ENCODE measurements at places on chromosomes 5 and 9.

DNA sequence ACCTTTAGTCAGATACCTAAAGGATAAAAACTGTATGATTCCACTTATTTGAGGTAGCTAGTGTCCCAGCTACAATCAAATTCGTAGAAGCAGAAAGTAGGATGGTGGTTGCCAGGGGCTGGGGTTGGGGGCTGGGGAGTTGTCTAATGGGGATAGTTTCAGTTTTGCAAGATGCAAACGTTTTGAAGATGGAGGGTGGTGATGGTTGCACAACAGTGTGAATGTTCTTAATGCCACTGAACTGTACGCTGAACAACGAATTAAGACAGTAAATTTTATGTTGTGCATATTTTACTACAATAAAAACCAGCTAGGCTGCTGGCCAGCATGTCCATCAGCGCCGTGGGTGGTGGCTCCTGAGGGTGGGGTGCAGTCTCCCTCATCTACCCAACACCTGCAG lies 137.8 kb downstream of the GADD45G start:
- no peak for DNase-seq

- no peak for DNase-seq
Observed at GRCh38 chr5:37533851-37534250, 154.7 kb downstream of the WDR70 start.

GRCh38 chr5:177393206-177393765 lies 7.2 kb downstream of the PFN3 start:
- DNase-seq, result no peak

- no peak for DNase-seq
Observed at GRCh38 chr5:65555287-65555686, 7.7 kb downstream of the CENPK start.

GRCh38 chr5:173518856-173519255 lies 97.6 kb downstream of the BOD1 start:
- no peak for DNase-seq

DNA sequence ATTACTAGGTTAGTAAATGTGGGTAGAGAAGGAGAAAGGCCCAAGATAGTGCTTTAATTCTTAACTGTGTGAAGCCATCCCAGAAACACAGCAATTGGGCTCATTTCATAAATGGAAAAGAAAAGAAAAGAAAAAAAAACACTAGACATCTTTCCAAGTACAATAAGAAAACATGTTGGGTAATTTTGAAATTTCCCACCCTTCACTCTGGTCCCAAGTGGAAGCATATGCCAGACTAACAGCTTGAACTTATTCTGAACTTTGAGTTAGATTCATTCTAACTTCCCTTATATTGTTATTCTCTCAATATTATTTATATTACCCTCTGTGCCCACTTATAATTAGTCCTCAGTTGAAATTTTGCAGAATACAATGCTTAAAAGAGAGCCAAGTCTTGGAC lies 113.4 kb upstream of the GHR start:
- no peak for DNase-seq

DNA sequence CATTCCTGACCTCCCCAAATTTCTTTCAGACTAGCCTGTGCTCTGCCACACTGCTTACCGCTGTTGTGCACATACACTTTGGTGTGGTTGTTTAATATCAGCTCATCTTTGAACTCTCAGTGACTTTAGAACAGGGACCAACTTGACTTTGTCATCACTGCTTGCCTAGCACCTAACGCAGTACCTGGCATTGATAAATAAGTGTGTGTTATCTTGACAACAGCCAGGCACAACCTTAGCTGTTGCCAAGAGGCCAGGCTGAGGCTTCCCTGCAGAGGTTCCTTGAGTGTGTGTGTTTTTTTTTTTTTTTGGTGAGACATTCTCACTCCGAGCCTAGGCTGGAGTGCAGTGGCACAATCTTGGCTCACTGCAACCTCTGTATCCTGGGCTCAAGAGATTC lies 41.0 kb upstream of the SLC28A3 start:
- DNase-seq, result no peak

GRCh38 chr5:108060340-108060739 lies 321.6 kb downstream of the FBXL17 start:
- no peak for DNase-seq

- no peak for DNase-seq
Observed at GRCh38 chr9:91781906-91782305, 168.1 kb downstream of the ROR2 start.

GRCh38 chr9:136902259-136902821 lies 16.0 kb downstream of the TRAF2 start:
- no peak for DNase-seq

- DNase-seq, result no peak
Observed at GRCh38 chr9:130053504-130054324, at the start of gene GPR107. Gene GPR107, plus strand, starts transcription at chr9:130053906. Its CDS starts 27 bp downstream, at chr9:130053933.

GRCh38 chr5:84393969-84394368 lies 9.3 kb upstream of the EDIL3 start:
- DNase-seq, result no peak

GRCh38 chr5:25863811-25864210 lies 1174.6 kb downstream of the CDH9 start:
- DNase-seq, result no peak

DNA sequence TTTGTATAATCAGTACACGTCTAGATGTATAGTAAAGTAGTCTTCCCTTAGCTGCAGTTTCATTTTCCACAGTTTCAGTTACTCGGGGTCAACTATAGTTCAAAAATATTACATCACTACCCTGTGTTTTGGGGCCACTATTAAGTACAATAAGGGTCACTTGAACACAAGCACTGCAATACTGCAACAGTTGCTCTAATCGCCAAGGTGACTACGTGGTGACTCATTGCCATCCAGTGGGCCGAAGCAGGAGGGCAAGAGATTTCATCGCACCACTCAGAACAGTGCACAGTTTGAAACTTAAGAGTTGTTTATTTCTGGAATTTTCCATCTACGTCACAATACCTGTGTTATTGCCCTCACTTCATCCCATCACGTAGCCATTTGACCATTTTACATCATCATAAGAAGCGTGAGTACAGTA lies at the start of gene ARL14EPL:
ARL14EPL (plus strand) TSS at position 379 of the 424 bp plus-strand sequence. CDS start 18,994 bp downstream, outside the sequence.
- DNase-seq, result peak; percentile 14

DNA sequence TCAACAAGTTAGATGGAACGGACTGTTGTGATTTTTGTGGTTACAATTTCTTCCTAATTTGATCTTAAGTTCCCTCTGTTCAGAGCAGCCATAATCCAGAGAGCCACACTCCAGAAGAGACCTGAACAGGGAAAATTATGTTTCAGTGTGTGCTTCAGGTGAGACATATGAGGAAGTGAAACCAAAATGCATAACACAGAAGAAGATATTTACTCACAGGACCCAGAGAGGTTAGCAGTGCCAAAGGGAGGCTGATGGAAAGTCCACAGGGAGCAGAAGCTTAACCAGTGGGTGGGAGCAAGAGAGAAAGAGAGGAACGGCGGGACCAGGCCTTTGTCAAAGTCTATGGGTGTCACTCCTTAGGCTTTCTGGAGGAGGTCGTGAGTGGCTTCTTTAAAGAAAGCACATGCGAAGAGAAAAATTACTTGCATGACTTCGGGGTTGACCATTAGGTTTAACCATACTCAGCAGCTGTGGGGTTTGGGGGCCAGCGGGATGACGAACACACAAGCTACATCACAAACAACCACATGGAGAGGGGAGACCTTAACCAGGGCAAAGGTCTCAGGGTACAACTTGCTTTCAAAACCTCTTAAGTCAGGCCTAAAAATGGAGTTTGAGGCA lies 141.4 kb downstream of the MED10 start:
- DNase-seq, result no peak

DNA sequence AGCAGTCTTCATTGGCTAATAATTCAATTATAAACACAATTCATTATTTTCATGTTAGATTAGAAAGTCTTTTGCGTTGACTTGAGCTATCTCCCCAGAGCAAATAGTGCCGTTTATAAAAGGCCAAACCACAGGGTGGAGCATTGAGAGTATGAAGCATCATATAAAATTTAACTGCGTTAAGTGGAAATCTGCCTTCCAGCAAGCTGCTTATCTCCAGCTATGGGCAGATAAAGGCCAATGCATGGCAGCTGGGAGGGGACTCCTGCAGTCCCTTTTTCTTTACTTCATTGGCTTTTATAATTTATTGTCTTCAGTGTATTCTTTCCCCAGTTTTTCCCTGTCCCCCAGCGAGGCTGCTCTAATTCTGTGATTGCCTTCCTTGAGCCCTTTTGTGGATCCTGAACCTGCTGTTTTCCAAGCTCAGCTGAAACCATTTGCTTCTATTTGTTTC lies 113.7 kb downstream of the TMEM232 start:
- DNase-seq, result no peak

GRCh38 chr5:111513131-111513520 lies 791 bp upstream of the STARD4 start:
- no peak for DNase-seq

DNA sequence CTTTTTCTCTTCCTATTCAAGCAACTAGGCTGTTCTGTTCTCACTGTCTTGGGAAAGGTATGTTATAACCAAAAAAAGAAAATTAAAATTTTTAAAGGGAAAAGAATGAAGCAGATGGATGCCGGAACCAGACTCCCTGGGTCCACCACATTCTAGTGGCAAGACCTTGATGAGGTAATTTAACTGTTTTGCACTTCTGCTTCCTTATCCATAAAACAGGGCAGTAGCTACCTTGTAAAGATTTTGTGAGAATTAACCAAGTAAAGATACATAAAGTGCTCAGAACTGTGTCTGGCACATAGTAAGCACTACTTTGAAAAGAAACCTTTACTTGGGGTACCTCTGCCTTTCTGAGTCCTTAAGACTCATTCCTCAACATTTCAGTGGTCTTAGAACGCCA lies 17.0 kb downstream of the EPB41L4B start:
- no peak for DNase-seq

GRCh38 chr9:127539982-127540663 lies 72.0 kb upstream of the STXBP1 start:
- no peak for DNase-seq

GRCh38 chr5:145723516-145723915 lies 111.6 kb downstream of the PRELID2 start:
- DNase-seq, result no peak

- no peak for DNase-seq
Observed at GRCh38 chr9:129587487-129588262, 33.2 kb downstream of the C9orf50 start.

DNA sequence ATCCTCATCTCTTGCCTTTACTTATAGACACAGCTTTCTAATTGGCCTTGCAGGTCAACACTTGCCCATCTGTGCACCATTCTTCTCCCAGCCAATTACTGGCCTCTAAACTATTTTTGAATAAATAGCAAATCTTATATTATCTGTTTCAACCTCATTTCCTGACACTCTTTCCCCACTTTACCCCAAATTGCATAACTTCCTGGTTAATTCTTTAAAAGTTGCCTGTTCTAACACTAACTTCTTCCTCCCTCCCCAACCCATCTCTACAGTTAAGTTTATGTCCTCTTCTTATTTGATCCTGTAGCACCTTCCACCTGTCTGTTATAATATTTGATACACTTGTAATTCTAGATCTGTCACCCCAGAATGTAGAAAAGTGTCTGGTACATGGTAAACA lies 372.1 kb downstream of the PDE4D start:
- DNase-seq, result no peak

DNA sequence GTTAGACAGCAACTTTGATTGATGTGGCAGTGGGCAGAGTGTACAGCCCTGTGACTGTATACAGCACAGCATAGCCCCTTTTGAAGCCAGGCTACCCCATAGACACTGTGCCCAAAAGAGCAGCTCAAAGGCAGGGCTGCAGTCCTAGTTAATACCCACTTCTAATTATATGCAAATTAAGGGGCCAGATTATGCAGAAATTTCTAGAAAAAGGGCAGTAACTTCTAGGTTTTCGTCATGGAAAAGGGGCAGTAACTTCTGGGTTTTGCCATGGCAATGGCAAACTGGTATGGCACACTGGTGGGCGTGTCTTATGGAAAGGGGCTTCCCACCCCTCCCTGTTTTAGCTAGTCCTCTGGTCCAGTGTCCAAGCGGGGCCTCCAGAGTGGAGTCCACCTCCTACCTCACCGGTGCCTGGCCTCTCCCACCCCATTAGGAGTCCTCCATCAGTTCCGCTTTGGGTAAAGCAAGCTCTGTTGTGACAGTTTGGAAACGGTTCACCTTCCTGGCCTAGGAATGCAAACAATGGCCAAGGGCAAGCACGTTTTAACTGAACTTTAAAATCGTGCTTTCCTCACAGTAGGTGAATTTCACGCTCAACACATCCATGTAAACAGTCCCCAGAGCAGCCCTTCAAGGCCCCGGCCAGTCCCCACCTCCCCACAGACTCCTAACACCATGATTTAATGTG lies 5.6 kb downstream of the ADAMTS13 start:
- no peak for DNase-seq

GRCh38 chr5:143002459-143003327 lies 232.5 kb downstream of the ARHGAP26 start:
- peak; percentile 48 for DNase-seq

- no peak for DNase-seq
Observed at GRCh38 chr9:97809666-97810344, 43.2 kb upstream of the FOXE1 start.

- DNase-seq, result no peak
Observed at GRCh38 chr9:79701651-79702050, 129.9 kb downstream of the TLE4 start.

DNA sequence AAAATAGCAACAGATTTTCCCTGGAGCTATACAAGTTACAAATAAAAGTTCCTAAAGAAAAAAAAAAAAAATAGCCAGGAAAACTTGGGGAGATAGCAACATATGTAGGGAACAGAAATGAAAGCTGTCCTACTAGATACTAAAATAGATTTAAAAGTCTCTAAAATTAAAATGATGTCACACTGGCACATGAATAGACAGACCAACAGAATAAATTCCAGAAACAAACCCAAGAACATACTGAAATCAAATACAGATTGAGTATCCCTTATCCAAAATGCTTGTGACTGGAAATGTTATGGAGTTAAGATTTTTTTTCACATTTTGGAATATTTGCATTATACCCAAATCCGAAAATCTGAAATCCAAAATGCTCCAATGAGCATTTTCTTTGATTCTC lies 23.8 kb downstream of the GOLPH3 start:
- no peak for DNase-seq

GRCh38 chr9:116387934-116388698 lies 234.5 kb downstream of the PAPPA start:
- no peak for DNase-seq

GRCh38 chr5:160470437-160471361 lies 49.0 kb downstream of the PTTG1 start:
- DNase-seq, result no peak

- no peak for DNase-seq
Observed at GRCh38 chr5:74722271-74722670, 37.2 kb downstream of the HEXB start.

- no peak for DNase-seq
Observed at GRCh38 chr5:66869347-66869746, 273.2 kb downstream of the MAST4 start.

GRCh38 chr5:6201631-6202030 lies 176.7 kb downstream of the MED10 start:
- no peak for DNase-seq
